ENCODE measurements at places on chromosomes 1 and 21.

GRCh38 chr1:81607086-81607485 is 193.6 kb upstream of the ADGRL2 start:
- no peaks in the 10 kb centered on the region for H3K4me1 ChIP-seq
- H3K4me3 ChIP-seq = no peak overlapping the region
- no peaks in the 10 kb centered on the region for H3K27me3 ChIP-seq
- DNase-seq = no peak
- no peak overlapping the region for H3K27ac ChIP-seq

DNA sequence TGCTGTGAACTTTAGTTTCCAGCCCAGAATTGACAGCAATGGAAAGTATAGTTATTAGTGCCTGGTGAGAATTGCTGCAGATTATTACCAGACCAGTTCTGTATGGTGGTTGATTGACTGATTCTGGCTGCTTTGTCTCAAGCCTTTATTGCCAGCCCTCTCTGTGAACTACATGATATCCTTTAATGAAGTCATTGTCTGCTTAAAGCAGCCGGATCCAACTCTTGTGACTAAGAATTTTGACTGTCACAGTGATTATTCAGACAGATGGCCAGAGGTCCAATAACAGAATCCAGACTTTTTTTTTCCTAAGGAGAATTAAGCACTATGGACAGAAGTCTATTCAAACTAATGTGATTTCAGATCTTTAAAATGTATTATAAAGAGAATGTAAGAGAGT is 1548.6 kb upstream of the B3GALT2 start:
- no peaks in the 10 kb centered on the region for H3K4me1 ChIP-seq
- no peaks in the 10 kb centered on the region for H3K27me3 ChIP-seq
- no peaks in the 10 kb centered on the region for H3K36me3 ChIP-seq
- no peak overlapping the region for H3K4me3 ChIP-seq

GRCh38 chr1:19390166-19390850 is 78.2 kb downstream of the SLC66A1 start:
- peaks cover 42% of the 10 kb centered on the region for H3K4me1 ChIP-seq
- DNase-seq = no peak
- H3K27ac ChIP-seq = peak overlapping the region; percentile 52
- no peaks in the 10 kb centered on the region for H3K36me3 ChIP-seq
- no peaks in the 10 kb centered on the region for H3K27me3 ChIP-seq

GRCh38 chr1:107687849-107688753 is 276.9 kb downstream of the VAV3 start:
- H3K36me3 ChIP-seq = no peaks in the 10 kb centered on the region
- no peaks in the 10 kb centered on the region for H3K4me1 ChIP-seq
- no peak overlapping the region for H3K27ac ChIP-seq
- H3K4me3 ChIP-seq = no peak overlapping the region
- no peaks in the 10 kb centered on the region for H3K27me3 ChIP-seq

DNA sequence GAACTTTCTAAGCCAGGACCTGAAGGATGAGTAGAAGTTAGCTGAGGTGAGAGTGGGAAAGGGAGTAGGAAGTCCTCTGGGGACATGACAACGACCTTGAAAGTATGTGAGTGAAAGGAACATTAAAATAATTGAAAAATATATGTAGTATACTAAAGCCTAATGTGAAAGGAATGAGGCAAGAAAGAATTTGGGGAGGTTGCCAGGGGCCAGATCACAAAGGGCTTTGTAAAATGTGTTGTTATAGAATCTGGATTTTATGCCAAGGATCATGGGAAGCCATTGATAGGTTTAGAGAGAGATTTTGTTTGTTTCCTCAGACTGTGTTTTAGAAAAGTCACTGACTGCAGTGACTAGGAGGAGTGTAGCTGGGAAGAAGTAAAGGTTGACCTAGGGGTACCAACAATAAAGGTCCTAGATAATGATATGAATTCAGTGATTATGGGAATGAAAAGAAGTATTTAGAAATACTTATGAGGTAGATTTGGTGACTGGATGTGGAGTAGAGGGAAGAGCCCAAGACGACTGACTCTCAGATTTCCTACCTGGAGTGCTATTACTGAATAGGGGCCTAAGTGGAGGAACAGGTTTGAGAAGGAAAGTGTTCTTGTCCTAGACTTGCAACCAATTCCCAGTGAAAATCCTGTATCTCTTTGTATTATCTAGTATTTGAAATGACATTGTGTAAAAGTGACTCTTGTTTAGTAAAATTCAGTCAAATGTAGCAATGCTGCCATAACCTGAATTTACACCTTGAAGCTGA is 179.8 kb downstream of the PHTF1 start:
- H3K27me3 ChIP-seq = no peaks in the 10 kb centered on the region
- no peak overlapping the region for H3K27ac ChIP-seq
- H3K4me3 ChIP-seq = no peak overlapping the region
- H3K4me1 ChIP-seq = no peaks in the 10 kb centered on the region
- no peak for DNase-seq
- no peaks in the 10 kb centered on the region for H3K36me3 ChIP-seq

DNA sequence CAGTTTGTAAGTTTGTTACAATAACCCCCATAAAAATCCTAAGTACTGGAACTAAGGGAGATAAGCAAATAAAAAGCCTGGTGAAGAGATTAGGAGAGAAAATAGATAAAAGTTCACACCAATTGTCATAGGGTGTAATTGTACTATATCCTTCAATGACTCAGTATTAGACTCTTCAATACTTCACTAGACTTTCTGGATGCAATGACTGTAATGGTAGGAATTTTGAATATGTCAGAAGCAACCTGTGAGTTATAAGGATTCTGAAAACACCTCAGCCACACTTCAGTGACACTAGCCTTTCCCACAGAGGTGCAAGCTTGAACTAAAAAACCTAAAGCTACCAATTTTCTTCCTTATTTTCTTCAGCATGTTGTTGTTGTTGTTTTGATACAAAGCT is 147.9 kb downstream of the PTGER3 start:
- DNase-seq = no peak
- H3K27ac ChIP-seq = no peak overlapping the region
- no peaks in the 10 kb centered on the region for H3K27me3 ChIP-seq
- H3K4me3 ChIP-seq = no peak overlapping the region
- H3K4me1 ChIP-seq = no peaks in the 10 kb centered on the region
- no peaks in the 10 kb centered on the region for H3K36me3 ChIP-seq

GRCh38 chr1:42765269-42765668 is 1.6 kb downstream of the P3H1 start:
- peak overlapping the region; percentile 91 for H3K27ac ChIP-seq
- no peaks in the 10 kb centered on the region for H3K27me3 ChIP-seq
- peak overlapping the region; percentile 85 for H3K4me3 ChIP-seq
- peaks cover 39% of the 10 kb centered on the region for H3K4me1 ChIP-seq

GRCh38 chr1:226603022-226603857 is 54.7 kb downstream of the STUM start:
- peak overlapping the region; percentile 7 for H3K4me3 ChIP-seq
- no peaks in the 10 kb centered on the region for H3K36me3 ChIP-seq
- peak overlapping the region; percentile 62 for H3K27ac ChIP-seq
- DNase-seq = peak; percentile 72
- H3K27me3 ChIP-seq = no peaks in the 10 kb centered on the region
- no peaks in the 10 kb centered on the region for H3K4me1 ChIP-seq

DNA sequence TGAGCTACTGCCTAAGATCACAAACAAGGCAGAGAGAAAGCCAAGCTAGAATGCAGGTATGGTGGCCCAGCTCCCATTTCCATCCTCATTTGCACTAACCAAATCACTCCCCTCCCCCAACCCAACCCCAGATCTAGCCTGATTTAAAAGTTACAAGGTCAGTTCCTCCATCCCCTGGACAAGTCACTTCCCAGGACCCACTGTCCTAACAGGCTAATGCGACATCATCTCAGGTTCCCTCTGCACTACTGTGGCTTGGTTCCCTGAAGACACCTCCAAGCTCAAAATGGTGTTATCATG is 2.4 kb downstream of the F11R start:
- no peak for DNase-seq
- no peaks in the 10 kb centered on the region for H3K27me3 ChIP-seq
- H3K27ac ChIP-seq = no peak overlapping the region

DNA sequence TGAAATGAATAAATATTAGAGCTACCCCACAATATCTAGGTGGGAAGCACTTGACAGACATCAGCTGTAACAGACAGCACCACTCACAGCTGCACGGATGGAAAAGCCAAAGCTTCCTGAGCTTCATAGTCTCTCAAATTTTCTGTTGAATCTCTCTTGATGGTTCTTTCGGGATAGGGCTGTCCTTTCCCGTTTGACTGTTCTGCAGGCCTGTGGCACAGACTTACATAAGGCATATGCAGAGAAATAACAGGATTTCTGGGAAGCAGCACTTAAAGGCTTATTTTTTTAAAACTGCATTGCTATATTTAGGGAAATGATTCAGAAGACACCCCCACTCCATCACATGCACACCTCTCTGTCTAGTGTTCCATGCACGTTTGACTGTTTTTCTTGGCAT is 77.5 kb downstream of the ZNF648 start:
- H3K27me3 ChIP-seq = peaks cover 4% of the 10 kb centered on the region
- no peak overlapping the region for H3K27ac ChIP-seq
- no peaks in the 10 kb centered on the region for H3K4me1 ChIP-seq
- no peaks in the 10 kb centered on the region for H3K36me3 ChIP-seq

DNA sequence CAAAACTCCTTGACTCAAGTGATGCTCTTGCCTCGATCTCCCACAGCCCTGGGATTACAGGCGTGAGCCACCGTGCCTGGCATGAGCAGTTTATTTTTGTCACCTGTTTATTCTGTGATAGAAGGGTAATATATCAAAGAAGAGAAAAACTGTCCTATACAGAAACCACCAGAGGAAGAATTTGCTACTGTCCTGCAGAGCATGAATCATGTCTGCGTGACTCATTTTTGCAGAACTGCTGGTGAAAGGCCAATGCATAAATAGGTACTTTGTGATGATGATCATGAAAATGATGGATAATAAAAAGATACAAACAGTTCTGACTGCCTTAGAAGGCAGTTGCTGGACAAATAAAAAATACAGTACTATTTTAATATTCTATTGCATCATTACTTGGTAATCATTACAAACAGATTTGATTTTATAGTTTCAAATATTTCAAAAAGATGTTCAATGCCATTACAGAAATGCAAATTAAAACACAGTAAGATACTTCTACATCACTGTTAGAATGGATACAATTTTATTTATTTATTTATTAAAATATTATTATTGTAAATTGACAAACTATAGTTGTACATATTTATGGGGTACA is 26.5 kb downstream of the RIPPLY3 start:
- H3K27me3 ChIP-seq = no peaks in the 10 kb centered on the region
- no peak overlapping the region for H3K4me3 ChIP-seq
- H3K36me3 ChIP-seq = no peaks in the 10 kb centered on the region
- H3K4me1 ChIP-seq = no peaks in the 10 kb centered on the region

DNA sequence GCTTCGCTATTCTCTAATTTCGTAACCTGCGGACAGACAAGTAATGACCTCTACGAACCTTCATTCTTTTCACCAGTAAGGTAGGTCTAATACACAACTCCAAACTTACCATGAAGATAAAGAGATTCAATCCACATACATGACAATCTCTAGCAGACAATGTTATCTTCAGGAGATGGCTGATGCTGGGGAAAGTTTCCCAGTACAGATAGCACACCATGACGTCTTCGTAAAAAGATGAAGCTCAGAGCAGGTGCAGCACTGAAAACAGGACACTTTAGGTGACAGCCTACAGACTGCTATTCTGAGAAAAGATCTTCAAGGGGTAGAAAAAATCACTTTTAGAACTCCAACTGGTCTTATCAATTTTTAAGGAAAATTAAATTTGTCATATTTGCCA is 41.3 kb downstream of the ZNF281 start:
- H3K4me1 ChIP-seq = peaks cover 3% of the 10 kb centered on the region
- H3K4me3 ChIP-seq = no peak overlapping the region
- no peak for DNase-seq
- H3K36me3 ChIP-seq = no peaks in the 10 kb centered on the region
- no peaks in the 10 kb centered on the region for H3K27me3 ChIP-seq

GRCh38 chr1:193404236-193404635 is 217.8 kb upstream of the B3GALT2 start:
- H3K27ac ChIP-seq = no peak overlapping the region
- no peaks in the 10 kb centered on the region for H3K36me3 ChIP-seq
- no peaks in the 10 kb centered on the region for H3K4me1 ChIP-seq
- H3K27me3 ChIP-seq = no peaks in the 10 kb centered on the region

DNA sequence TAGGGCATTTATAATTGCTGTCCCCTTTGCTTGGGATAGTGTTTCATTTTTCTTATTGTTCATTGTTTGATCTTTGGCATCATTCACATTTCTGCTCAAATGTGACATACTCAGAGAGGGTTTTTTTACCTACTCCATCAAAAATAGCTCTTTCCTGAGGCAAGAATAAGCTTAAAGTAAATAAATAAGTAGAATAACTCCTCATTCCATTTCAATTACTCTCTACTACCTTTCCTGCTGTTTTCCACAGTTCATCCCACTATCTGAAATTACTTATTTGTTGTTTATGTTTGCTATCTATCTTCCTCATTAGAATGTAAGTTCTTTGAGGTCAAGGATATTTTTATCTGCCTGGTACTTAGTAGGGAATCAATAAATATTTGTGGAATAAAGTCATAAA is 119.9 kb downstream of the LRRC40 start:
- no peaks in the 10 kb centered on the region for H3K27me3 ChIP-seq
- no peaks in the 10 kb centered on the region for H3K36me3 ChIP-seq
- DNase-seq = no peak
- H3K4me1 ChIP-seq = no peaks in the 10 kb centered on the region
- no peak overlapping the region for H3K27ac ChIP-seq
- no peak overlapping the region for H3K4me3 ChIP-seq

DNA sequence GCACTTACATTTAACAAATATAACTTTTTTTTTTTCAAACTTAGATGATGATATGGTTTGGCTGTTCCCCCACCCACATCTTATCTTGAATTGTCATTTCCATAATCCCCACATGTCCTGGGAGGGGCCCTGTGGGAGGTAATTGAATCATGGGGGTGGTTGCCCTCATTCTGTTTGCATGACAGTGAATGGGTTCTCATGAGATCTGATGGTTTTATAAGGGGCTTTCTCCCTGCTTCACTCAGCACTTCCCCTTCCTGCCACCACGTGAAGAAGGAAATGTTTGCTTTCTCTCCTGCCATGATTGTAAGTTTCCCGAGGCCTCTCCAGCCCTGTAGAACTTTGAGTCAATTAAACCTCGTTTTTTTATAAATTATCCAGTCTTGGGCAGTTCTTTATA is 432.6 kb downstream of the AMY1C start:
- no peaks in the 10 kb centered on the region for H3K4me1 ChIP-seq
- no peaks in the 10 kb centered on the region for H3K36me3 ChIP-seq
- no peak for DNase-seq
- H3K27me3 ChIP-seq = no peaks in the 10 kb centered on the region

- no peak for DNase-seq
- peak overlapping the region; percentile 87 for H3K4me3 ChIP-seq
- peaks cover 46% of the 10 kb centered on the region for H3K36me3 ChIP-seq
- peak overlapping the region; percentile 99 for H3K27ac ChIP-seq
- H3K27me3 ChIP-seq = no peaks in the 10 kb centered on the region
These were observed 1.2 kb downstream of the RSRP1 start for GRCh38 chr1:25245809-25246599.
